ENCODE measurements at places on chromosomes 4 and X.
A peak's percentile ranks its signal among the peaks of the same experiment; 100 is the strongest.

DNA sequence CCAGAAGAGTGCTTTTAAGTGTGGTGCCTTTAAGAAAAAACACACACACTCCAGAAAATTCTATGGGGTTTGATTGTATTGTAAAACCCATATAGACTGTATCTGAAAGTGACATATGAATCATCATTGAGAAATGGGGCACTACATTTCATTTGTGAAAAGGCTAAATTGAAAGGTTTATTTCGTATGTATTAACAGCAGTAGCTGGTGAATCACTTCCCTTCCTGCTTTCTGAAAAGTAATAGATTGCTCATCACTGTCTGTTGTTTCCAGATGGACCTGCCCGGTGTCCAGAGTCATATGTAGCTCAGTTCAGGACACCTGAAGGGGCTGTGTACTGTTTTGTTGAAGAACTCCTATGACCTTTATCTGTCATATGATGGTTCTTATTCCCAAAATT is 28.1 kb upstream of the HPRT1 start:
- peak; percentile 46 for DNase-seq

DNA sequence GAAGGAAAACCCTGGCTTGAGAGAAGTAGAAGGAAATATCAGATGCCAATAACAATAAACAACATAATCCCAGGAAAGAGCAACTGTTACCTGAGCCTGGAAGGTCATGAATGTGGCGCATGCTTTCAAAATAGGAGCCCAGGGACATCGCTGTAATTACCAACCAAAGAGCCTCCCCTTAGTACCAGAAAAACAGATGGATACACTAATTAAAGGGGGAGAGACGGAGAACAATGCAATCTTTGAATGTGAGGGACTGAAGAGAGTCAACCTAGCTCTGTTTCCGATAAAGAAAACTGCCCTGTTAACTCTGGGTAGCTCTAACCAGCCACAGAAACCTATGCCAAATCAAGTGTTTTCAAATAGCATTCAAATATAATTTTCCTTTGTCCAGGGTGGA is 161.4 kb downstream of the ENOX2 start:
- no peak for DNase-seq

GRCh38 chrX:153641627-153642026 is 5.4 kb upstream of the DUSP9 start:
- no peak for DNase-seq

- no peak for DNase-seq
These were observed 5.9 kb upstream of the SASH3 start for GRCh38 chrX:129773649-129774458.

DNA sequence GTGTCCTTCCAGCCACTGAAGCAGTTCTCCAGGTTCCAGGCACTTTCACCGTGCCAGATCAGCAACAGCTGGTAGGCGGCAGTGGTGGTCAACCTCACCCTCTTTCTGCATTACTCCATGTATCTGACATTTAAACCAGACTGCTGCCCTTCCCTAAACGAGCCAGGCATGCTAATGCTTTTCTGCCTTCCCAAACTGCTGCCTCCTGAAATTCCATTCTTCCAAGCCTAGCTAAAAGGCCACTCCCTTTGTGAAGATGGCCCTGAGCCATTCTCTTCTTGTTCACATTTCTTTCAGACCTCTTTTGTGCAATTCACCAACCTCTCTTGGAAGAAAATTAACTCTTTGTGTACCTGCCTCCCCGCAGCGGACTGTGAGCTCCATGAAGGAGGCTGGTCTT is 73.7 kb downstream of the CHST7 start:
- no peak for DNase-seq

DNA sequence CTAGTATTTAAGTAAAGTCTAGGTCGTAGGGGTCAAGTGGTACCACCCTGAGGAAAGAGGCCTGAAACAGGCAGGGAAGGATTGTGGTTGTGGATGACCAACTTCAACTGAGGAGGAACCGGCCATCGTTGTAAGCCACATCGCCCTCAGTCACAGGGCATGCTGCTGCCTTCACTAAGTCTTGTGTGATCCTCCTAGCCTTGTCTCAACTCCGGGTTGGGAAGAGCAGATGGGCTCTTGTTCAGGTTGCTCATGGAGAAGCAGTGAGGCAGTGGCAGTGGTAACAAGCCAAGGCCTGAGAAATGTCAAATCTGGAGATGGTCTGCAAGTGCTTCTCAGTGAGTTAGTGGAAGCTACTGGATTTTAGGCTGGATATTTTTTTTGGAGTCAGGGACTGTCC is 22.8 kb upstream of the NKX3-2 start:
- DNase-seq = no peak

DNA sequence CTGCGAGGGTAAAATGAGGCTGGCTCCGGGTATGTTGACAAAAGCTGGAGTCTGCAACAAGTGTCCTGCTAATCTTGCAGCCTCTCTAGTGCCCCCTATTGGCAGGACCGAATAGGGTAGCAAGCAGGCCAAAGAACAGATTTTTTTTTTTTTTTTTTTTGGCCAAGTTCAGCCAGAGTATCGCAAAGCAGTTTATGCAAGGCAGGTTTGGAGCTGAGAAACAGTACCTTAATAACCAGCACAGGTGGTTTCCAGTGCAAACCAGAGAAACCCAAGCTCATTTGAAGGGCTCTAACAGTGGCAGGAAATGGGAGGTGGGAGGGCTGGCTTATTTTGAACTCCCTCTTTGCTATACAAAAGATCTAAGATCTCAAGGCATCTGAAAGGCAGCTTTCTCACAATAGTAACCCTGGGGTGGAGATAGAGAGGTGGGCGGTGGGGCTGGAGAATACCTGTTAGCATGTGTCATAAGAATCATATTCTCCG is 38.2 kb upstream of the OCIAD2 start:
- DNase-seq = peak; percentile 74

- DNase-seq = peak; percentile 47
These were observed 662 bp downstream of the SLAIN2 start for GRCh38 chr4:48341776-48342605.

DNA sequence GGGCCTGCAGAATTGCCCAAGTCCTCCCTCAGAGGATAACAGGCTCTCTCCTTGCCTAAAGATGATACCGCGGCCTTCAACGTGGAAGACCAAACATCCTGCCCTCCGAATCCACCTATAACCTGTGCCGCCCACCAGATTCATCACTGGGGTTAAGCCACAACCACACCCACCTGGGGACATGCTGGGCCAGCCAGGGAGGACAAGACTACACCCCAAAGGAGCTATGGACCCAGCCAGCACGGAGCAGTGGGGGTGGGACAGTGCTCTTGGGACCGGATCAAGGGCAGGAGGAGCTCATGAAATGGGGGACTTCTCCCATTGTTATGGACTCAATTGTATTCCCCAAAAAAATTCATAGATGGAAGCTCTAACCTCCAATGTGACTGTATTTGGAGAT is 6.8 kb upstream of the MAN2B2 start:
- no peak for DNase-seq

GRCh38 chrX:40511258-40511657 is 69.5 kb upstream of the ATP6AP2 start:
- no peak for DNase-seq

DNA sequence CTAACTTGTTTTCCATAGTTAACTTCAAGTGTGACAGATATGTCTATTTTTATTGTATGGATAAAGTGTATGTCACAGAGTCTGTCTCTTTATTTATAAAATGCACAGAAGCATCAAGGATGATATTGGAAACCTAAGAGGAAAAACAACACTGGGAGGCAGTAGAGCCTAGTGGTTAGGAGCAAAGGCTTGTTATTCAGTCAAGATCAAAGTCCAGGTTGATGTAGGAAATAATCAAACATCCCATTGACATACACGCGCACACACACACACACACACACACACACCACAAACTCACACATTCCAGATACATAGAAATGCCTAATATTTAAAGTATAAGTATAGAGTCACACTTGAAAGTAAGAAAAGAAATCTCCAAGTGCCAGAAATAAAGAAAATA is 206.8 kb downstream of the CHRDL1 start:
- no peak for DNase-seq

DNA sequence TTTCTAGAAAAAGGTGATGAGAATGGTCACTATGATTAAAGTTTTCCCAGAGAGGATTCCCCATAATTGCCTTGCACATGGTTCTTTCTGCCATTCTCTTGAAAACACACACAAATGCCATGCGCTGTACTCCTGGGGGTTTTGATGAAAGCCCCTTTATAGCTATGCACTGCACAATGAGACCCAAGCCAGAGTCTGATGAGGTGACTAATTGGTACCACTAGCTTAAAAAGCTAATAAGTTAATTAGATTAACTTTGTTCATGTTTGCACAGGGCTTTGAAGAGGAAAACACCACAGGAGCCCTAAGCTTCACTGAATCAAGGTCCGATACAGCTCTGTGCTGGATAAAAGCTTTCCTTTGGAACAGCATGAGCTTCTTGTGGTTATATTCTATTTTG is 132.2 kb downstream of the NKX6-1 start:
- no peak for DNase-seq

- peak; percentile 62 for DNase-seq
These were observed 63.7 kb upstream of the CD99 start for GRCh38 chrX:2627272-2627867.

- DNase-seq = peak; percentile 55
These were observed 120.2 kb upstream of the GK2 start for GRCh38 chr4:79528241-79528706.

DNA sequence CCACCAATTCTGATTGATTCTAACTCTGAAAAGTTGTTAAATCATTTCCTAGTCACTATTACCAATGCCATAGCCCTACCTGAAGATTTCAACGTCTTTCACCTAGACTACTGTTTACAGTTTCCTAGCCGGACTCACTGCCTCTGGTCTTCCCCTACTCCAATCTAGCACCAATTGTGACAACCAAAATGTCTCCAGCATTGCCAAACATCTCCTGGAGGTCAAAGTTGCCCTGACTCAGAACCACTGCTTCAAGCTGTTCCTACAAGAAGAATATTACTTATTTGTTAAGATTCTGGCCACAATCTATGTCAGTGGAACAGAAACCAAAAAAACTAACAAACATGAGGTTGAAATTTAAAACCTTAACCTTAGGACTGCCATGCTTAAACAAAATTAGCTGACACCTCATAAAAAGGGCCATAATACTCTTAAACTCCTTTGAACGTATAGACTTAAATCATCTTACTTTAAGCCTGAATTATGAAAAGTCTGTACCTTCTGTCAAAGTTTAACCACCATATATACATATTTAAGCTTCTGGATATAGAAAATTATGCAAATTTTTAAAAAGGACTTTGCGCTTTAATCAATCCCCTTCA is 2.1 kb downstream of the PDS5A start:
- DNase-seq = no peak

- peak; percentile 27 for DNase-seq
These were observed at the start of gene ARMCX1 for GRCh38 chrX:101550362-101550750. TSS of gene ARMCX1 (plus strand) at chrX:101550547. CDS start at chrX:101552931, 2,384 bp downstream.

GRCh38 chr4:2354760-2355159 is 63.7 kb downstream of the ZFYVE28 start:
- no peak for DNase-seq

- DNase-seq = no peak
These were observed 2246.0 kb downstream of the ARAP2 start for GRCh38 chr4:33998291-33998690.

- no peak for DNase-seq
These were observed 14.3 kb upstream of the RAB9B start for GRCh38 chrX:103846386-103846785.

GRCh38 chr4:133714211-133714610 is 487.4 kb downstream of the PABPC4L start:
- no peak for DNase-seq

GRCh38 chrX:3711331-3711917 is 2.0 kb downstream of the PRKX start:
- DNase-seq = peak; percentile 32

DNA sequence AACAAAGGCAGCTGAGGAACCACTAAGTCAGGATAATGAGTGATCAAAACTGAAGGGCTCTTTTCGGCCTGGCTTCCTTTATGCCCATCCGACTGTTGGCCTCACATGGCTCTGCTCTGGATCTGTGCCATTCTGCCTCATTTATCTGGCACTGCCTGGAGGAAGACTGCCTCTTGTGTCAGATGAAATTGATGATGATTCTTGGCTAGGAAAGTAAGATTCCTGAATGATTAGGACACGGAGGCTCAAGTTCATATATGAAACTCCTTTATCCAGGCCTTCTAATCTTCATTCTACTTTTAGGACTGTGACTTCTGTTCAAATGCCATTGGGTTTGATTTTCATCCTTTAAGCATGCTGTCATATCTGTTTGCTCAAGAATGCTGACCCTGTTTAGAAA is 475.4 kb upstream of the RPS6KA3 start:
- no peak for DNase-seq

DNA sequence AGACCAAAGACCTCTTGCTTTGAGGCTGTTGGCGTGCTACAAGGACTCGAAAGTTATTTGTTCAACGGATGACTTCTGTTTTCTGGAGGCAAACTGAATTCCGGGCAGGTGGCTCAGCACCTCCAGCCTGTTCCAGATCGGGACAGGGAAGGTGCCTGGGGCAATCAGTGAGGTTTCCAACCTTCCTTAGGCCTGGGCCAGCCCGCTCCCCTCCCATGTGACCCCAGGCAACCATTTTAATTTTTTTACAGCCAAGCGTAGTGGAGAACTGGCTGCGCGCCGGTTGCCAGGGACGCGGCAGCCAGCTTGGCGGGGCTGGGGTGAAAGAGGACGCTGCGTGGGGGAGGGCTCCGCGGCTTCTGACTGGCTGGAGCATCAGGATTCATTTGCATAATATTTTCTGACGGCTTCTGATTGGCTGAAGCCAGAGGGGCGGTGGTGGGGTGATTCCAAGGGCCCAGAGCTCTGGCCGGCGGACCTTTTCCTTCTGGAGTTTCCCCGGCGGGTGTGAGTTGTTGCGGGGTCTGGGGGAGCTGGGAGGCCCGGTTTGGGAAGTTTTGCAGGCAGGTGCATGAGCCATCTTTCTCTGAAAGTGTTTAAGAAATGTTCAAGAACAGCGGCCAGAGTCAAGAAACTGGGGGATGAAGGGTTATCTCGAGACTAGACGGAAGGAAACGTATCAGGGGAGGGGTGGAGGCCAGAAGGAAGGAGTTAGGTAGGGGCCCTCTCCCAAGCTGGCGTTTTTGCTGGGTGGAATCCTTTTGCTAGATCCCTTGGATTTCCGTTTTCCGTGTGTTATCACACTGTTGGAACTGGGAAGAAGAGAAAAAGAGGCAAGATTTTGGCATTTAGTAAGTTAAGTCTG is at the start of gene MID1IP1:
Gene MID1IP1, plus strand, starts transcription at position 479 of the 865 bp plus-strand sequence. CDS start 3,488 bp downstream, outside the sequence.
- peak; percentile 88 for DNase-seq

- DNase-seq = no peak
These were observed 141.4 kb downstream of the AMELX start for GRCh38 chrX:11434607-11435006.

- no peak for DNase-seq
These were observed 579.2 kb downstream of the BCOR start for GRCh38 chrX:39518476-39519029.

DNA sequence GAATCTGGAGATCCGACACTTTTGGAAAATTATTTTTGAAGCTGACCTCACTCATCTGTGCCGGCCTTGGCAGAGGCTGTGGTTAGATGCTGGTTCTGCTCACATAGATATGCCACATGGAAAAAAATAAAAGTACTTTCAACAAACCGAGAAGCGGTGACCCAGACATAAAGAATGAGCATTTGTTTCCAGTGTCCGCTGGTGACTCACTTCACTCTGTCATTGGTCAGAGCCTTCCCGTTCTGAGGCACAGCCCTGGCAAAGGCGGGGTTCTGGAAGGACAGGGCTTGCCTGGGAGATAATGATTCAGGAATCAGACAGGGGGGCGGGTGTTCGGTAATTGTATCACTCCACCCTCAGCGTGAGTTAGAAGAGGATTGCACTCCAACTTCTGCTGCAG is 172.4 kb upstream of the MXRA5 start:
- no peak for DNase-seq

- no peak for DNase-seq
These were observed 575.7 kb downstream of the TRIML1 start for GRCh38 chr4:188714907-188715306.

All from activated CD4-positive, alpha-beta T cell treated with anti-CD3 and anti-CD28 coated beads, Interleukin-2, Interleukin-6, amounts not matched to agents 100 ng/mL and 50 ng/mL, durations not matched to agents 16 hours and 8 hours (primary cell).